Activated T-helper 1 cell treated with anti-CD3 and anti-CD28 coated beads, Interleukin-2, amount 50 U/mL, for 16 hours (primary cell): ENCODE measurements at places on chromosomes 7 and 10.

GRCh38 chr7:123993996-123994395, 38.9 kb downstream of the TMEM229A start:
- no peak for DNase-seq

- no peak for DNase-seq
These were observed 5.0 kb downstream of the NPC1L1 start for GRCh38 chr7:44536090-44536489.

DNA sequence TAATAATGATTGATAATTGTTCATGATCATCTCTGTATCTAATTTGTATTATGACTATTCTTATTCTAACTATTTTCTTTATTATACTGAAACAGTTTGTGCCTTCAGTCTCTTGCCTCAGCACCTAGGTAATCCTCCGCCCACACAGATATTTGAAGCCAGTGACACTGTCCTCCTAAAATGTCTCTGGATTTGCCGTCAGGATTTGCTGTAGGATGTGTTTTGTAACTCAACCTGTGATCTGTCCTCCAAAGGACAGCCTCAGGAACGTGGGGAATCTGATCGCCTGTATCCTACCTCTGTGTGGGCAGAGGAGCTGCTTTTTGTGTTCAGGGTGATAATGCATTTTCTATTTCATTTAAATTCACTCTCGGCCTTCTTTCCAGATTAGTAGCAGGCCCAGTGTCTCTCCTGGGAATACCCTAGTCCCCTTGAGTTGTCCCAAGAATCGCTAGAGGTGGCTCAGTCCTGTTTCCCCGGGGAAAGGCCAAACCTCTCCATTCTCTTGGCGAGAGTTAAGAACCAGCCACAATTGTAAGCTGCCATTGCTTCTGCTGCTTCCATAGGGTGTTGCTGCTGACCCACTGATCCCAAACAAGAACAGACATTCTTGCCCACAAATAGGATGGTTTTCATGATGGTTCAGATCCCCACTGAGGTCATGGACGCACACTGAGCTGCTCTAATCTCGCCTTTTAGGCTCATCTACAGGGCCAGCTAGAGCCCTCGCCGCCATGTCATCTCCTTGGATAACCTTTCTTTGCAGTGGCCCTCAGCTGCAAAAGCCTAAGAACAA, 136.2 kb upstream of the KCNMA1 start:
- DNase-seq, result no peak

GRCh38 chr7:22663357-22663718, 63.7 kb upstream of the IL6 start:
- no peak for DNase-seq
